ENCODE measurements at places on chromosomes 2 and 18. TPM values are rescaled to one million over a fixed set of nuclear protein-coding genes. Genes with fewer than 3 reads are reported as not detected.

SCN9A gene
- polyA plus RNA-seq: 2.0 TPM

AQP4 gene
- 0.83 TPM for polyA plus RNA-seq

REG1B gene
- polyA plus RNA-seq: not detected

GRCh38 chr2:159456500-159457426, 159.6 kb downstream of the BAZ2B start:
- DNase-seq: no peak

DNA sequence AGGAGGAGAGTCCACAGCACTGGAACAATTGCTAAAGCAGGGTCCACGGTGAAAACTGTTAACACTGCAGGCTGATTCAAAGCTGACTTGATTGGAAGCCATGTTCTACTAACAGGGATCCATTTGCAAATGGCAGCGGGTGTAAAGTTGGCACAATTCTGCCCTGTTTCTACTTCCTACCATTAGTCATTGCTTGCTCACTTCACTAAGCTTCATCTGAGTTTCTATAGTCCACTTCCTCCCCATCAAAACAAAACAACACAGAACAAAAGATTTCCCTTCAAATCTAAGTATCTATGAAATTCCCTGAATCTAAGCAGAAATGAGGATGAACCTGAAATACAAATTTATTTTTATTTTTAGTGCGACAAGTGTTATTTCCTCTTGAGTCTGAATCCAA, 187.4 kb upstream of the SOX11 start:
- no peak for DNase-seq

Measured in left renal pelvis (tissue), 4 donors.